ENCODE measurements at places on chromosomes 12 and 14.

- no peak for DNase-seq
Measured at GRCh38 chr12:27064397-27065342, 17.7 kb downstream of the C12orf71 start.

GRCh38 chr12:48651681-48652080 lies 30.4 kb downstream of the KANSL2 start:
- no peak for DNase-seq

DNA sequence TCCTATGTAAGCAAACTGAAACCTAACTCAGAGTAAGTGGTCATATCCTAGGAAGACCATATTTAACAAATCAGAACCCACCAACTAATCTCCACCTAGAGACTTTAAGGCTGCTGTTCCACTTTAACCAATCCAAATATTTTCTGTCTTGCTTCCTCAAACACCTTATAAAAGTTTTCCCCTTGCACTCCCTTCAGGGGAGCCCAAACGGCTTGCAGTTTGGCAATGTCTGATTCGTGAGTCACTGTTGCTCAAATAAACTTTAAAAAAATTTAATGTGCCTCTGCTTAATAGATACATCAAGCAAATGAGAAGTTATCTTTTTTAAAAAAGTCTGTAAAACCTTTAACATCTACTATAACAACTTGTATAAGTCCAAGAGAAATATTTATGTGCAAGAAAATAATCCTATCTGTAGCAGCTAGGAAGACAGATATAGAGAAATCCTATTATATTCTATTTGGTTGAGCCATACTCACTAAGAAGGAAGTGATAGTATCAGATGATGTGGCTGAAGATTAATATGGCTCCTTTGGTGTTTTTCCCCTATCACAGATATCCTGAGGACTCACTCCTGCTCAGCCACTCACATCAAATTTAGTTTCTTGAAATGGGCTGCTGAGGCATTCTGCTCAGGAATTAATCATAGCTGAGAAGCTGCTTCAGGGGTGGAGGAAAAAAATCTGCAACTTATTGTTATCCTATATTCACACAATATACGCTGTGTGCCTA lies 65.1 kb upstream of the DUSP6 start:
- DNase-seq = peak; percentile 27

- no peak for DNase-seq
Measured at GRCh38 chr12:127165567-127166392, 1101.2 kb upstream of the TMEM132C start.

DNA sequence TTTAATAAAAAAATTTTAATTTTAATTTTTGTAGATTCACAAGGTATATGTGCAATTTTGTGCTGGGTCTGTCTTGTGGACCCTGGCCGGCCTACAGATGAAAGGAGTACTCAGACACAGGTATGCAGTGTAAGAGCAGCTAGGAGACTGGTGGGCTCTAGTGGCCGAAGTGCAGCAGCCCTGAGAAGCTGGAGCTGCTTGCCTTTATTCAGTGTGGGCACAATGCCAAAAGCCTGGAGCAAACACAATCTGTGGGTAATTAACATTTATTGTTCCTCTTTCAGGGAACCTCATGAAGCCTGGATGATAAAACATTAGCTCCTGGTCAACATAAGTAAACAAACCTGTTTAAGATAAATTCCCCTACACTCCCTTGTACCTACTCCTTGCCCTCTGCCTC lies 135.7 kb upstream of the SEL1L start:
- DNase-seq = no peak

- no peak for DNase-seq
Measured at GRCh38 chr12:85639834-85640233, 196.4 kb downstream of the RASSF9 start.

GRCh38 chr12:67792185-67792584 lies 143.6 kb downstream of the DYRK2 start:
- DNase-seq = no peak

DNA sequence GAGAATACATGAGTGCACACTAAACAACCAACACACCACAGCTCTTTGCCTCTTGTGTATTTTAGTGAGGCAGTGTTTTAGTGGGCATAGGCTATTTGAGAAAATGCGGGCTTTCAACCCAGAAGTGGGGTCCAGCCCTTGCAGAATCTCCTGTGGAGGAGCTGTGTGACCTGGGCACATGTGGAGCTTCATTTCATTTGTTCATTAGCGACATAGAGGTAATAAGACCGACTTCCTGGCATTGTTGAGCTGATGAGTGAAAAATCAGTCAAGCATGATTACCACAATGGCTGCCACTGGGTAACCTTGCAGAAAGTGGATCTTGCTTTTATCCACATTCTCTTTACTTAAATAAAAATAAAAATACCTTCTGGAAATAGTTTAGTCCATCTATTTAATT lies 923.5 kb downstream of the BCL11B start:
- DNase-seq = no peak

DNA sequence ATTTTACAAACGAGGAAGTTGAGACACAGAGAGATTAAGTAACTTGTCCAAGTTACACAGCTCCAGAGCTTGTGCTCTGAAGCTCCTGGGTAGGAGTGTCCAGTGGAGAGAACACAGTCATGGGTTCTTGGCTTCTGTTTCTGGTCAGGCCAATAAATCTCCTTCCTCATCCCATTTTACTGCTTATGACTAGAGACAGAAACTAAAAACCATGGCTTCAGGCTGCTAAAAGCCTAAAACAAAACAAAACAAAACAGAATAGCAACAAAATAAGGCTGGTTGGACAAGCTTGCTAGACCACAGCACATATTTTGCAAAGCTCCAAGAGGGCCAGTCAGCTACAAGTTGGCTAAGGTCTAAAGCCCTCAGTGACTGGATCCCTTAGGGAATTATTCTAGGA lies 49.8 kb downstream of the PTGER2 start:
- DNase-seq = no peak

DNA sequence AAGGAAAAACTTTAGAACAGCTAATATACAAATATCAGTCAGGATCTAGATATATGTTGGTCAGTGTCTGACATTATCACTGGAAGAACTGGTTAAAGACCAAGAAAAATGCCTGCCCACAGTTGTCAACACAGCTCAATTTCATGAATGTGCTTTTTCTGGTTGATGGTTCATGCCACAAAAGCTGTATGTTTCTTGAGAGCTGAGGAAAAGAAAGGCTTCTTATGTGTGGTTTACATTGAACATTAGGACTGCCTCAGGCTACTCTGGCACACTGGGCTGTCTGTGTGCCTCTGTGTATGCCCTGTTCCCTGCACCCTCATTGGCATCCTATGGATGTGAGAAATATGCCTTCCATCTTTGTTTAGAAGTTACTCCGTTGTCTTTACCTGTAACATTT lies 218.8 kb upstream of the RGS6 start:
- no peak for DNase-seq

DNA sequence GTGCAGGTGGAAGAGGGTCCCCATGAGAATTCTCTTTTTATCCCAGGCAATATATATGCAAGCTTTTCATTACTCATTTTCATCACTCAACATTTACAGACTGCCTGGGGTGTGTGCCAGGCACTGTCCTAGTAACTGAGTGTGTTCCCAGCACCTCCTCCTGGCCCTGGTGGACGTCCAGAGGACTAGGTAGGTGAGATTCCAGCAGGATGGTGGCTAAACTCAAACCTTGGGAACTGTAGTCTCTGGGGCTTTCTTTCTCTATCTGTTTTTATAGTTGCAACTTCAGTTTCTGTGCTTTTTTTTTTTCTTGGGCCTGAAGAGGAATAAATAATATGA lies 63.8 kb downstream of the SUSD6 start:
- DNase-seq = no peak

DNA sequence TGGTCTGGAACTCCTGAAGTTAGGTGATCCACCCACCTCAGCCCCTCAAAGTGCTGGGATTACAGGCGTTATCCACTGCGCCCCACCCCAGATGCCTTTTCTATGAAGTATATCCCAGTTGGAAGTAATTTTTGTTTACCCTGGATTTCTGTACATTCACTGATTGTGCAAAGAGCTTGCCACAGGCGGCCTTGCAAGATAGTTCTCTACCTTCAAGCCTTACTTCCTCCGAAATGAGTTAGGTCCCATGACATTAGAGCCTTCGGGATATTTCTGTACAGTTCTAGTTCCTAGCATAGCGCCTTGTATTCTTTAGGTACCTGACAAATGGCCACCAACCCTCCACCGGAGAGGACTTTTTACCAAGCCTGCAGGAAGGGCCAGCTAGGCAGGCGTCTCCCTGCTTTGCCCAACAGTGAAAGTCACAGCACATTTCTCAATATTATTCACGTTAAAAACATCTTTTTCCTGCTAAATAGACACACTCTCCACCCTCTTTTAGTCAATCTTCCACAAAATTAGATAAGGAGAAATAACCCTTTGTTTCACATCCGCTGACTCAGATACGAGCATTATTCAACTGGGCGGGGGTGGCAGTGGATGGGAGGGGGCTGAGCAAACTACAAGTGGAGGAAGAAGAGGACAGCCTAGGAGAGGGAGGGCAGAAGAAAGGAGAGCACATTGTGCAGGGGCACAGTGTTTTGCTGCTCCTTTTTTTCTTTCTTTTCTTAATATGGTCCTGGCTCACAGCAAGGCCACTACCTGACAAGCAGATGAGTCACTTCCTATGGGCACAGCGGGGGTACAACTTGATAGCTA lies 40.0 kb upstream of the CAPRIN2 start:
- DNase-seq = peak; percentile 93

DNA sequence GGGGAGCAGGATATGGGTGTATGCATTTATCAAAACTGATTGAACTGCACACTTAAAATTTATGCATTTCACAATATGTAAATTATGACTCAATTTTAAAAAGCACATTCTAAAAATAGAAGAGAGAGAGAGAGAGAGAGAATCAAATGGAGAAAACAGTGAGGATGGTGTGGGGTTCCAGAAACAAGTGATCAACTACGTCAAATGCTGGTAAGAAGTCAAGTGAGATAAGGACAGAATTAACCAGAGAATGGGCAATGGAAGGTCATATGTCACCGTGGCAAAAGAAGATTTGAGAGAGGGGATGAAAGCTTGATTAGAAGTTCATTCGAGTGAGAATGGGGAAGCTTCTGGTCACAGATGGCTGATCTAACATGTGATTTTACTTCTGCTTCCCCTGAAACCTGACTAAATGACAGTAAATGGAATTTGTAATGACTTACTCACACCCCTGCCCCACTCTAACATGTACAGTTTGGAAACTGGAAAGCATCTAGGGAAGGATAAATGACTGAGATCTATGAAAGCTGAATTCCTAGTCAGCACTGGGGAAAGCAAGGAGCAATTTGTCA lies 276.5 kb upstream of the AMIGO2 start:
- DNase-seq = no peak

- DNase-seq = no peak
Measured at GRCh38 chr12:72250346-72250745, 21.8 kb upstream of the TRHDE start.

DNA sequence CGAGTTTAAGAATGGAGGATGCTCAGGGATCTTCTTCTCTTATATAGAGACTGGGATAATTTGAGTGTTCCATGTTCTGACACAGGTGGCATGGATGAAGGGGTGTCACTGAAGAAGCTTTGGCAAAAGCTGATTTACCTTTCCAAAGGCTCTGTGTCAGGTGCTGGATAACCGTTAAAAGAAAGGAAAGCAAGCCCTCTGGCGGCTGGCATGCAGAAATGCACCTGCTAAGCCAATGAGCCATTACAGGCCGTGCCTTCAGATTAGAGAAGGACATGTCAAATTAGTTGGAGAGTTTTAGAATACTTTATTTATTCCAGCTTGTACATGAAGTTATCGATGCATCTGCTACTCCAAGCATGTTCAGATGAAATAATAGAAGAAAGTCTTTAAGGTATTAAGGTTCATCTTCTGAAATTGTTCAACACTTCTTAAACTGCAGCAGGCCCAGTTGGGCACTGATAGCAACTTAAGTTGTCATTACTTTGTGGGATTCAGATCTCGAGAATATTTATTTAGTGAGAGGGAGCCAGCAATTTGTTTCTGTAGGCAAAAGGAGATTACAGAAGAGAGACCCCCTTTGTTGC lies 678.2 kb downstream of the NRXN3 start:
- DNase-seq = peak; percentile 35

DNA sequence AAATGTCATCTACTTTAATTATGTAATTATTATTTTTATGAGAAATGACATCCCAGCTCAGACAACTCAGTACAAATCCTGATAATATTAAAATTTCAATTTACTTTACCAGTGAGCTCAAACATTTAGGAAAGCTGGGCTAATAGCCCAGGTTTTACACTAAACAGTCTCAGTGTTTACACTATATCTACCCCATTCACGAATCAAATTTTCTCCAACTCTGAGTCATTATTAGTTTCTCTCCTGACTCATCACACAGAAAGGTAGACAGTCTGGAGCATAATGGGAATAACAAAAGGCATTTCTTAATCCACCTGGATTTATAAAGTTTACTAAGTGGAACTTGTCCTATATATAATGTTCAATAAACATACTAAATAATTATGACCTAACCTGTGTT lies 5.7 kb downstream of the PAWR start:
- DNase-seq = peak; percentile 75
